ENCODE measurements at places on chromosomes 2 and 18.

DNA sequence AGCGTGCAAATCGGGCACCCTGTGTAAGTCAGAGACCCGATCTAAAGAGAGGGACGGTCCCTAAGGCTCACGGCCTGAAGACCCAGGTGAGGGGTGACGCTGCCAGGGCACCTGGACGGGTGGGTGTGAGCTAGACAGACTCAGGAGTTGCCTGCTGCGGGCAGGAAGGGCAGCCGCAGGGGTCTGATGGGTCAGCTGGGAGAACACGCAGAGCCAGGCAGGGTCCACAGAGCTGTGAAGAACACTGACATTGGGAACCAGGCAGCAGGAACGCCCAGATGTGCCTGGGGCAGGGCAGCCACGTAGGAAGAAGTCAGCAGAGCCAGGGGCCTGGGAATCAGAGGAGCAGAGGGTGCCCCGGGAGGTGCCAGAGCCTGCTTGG, 25.9 kb downstream of the HDAC4 start:
- DNase-seq, result no peak

DNA sequence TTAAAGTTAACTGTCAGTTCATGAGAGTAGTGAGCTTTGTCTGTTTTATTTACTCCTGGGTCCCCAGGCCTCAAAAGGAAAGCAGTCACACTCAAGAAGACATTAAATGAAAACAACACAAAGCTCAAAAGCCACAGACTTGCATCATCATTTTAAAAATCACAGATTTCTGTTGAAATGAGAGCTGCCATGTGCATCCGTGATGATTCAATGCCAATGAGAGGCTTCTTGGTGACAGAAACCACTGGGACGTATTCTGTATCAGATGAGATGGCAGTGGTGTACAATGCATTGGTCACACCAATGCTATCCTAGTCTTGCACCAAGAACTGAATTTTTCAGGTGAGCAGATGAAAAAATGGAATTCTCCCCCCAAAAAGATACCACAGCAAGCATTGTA, 204.8 kb downstream of the ANAPC1 start:
- DNase-seq, result no peak

DNA sequence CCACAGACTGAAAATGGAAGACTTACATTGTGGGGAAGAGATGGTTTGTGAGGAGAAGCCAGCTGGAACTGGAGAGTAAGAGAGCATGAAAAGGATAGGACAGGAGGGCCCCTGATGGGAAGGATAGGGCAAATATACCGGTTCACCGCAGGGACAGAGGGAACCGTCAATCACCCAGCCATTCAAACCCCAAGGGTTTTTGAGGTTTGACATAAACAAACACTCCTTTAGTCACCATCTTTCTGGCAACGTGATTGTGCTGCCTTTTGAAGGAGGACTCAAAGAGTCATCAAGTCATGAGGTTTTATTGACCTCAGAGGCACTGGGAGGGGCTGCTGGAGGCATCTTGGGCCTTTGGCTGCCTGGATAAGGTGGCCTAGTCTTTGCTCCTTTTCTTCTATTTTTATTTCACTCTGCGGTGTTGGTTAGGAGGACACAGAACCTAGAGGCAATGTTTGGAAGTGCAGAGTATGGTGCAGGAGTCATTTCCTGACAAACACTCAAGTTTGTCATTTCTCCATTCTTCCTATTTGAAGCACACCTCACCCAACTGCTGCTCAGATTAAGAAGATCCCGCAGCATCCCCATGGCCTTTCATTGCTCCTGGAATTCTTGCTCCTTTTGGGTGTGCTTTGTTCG, 487.3 kb upstream of the SPRED2 start:
- DNase-seq, result no peak

GRCh38 chr2:182585001-182585400, 131.1 kb upstream of the DNAJC10 start:
- no peak for DNase-seq

- peak; percentile 36 for DNase-seq
Observed at GRCh38 chr2:155633887-155634570, 698.5 kb downstream of the NR4A2 start.

DNA sequence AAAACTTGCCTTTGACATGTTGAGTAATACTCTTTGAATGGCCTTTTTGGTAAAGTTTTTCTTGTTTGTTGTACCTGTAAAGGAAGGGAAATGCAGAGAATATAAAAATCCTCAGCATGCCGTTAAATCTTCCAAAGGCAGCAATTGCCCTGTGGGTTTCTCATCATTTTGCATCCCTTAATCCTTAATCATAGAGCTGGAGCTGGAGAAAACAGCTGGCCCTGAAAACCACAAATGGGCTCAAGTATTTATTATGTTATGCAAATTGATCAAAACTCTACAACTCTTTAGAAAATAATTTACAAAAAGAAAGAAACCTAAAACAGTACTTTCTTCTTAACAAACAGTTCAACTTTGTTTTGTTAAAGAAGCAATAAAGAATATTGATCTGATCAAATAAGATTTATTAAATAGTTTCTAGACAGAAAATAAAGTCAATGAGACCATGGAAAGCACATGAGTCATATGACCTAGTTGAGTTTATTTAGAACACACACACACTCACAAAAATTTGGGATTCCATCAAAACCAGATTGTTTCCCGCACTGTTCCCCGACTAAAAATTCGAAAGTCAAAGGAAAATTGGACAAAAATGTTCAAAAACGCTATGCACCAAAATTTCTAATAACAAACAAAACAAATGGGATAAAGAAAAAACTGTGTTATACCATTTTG, 309.0 kb downstream of the GULP1 start:
- DNase-seq, result no peak

DNA sequence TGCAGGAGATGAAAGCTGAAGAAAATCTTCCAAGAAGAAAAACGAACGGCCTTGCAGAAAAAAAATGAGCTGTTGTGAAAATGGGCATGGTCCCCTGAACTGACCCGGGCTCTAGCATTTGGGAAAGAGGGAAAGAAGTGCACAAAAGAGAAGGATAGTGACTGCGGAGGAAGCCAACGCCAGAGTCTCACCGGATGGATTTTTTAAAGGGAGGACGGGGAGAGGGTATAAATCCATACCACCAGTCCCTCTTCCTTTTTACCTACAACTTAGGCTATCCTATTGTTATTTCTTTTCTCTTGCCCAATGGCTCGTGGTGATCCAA, 601 bp downstream of the WDR35 start:
- no peak for DNase-seq

DNA sequence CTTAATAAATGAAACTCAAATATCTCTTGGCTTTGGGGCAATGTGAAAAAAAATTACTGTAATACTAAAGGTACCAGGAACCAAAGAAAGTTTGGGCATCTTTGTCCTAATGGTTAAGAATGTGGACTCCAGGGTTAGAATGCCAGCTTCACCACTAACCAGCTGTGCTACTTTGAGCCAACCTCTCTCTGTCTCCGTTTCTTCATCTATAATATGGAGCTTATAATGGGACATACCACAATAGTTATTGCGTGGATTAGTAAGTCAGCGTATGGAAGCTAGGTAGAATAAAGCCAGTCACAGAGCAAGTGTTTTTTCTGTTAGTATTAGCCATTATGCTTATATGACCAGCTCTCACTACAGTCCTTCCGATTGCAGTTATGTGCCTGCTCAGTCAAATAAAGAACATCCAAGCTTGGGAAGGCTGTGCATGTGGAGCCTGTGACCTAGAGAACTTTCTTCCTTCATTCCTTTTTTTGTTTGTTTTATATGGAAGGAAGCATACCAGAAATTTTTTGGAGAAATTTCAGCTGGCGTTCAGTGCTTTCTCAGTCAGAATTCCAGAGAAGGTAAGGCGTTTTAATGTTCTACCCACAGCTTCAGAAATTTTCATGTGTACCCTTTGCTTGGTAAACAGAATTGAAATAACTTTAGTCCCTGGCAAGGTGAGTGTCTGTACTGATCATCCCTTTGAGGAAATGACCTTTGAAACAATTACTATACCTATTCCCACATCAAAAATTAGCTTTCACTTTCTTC, 114.0 kb upstream of the RND3 start:
- DNase-seq, result no peak

GRCh38 chr2:194363295-194363694, 1293.7 kb upstream of the SLC39A10 start:
- no peak for DNase-seq

- no peak for DNase-seq
Observed at GRCh38 chr2:24985511-24985910, 13.8 kb upstream of the DNAJC27 start.

- no peak for DNase-seq
Observed at GRCh38 chr2:239262484-239263230, 138.2 kb downstream of the HDAC4 start.

GRCh38 chr2:73228631-73229030, 4.4 kb downstream of the PRADC1 start:
- DNase-seq, result no peak

DNA sequence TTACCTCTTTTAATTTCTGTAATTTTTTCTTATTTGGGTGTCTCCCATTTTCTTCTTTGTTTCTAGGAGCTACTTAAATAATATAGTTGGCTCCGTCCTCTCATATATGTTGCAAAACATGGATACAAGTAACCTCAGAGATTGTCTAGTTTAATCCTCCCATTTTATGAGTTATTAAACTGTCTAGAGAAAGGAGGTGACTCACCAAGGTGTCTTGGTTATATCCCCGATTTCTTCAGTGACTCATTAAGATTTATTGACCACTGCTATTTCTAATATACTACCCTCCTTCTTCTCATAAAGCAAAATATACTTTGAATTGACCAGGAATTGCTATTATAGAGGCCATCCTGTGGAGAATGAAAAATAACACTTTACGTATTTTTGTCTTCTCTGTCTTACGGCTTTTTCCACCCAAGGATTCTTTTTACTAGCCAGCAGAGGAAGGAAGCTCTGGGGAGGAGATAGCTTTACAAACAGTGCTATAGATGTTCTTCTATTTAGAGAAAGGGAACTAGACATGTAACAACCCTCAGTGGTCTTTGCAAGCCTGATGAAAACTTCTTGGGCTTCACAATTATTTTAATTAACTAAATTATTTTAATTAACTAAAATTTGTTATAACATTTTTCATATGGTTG, 300.4 kb upstream of the TNP1 start:
- no peak for DNase-seq

- DNase-seq, result no peak
Observed at GRCh38 chr2:205640716-205641115, 41.6 kb upstream of the NRP2 start.

- no peak for DNase-seq
Observed at GRCh38 chr2:113679457-113679856, 52.4 kb downstream of the RABL2A start.

DNA sequence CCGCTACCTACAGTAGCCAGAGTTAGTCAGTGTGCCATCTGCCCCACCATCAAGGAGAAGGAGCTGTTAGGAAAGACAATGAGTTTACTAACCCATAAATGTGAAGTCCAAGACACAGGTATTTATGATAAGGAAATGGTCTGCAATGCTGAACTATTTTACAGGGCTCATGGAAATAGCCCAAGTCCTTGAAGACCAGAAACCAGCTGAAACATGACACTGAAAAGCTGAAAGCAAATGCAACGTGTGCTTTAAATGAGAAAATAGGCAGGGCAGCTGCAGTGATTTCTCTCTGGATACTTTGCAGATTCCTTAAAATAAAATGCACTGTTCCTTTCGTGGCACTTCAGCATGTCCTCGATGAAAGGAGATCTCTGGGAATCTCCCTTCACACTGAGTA, 256.4 kb upstream of the TCF4 start:
- DNase-seq, result no peak

DNA sequence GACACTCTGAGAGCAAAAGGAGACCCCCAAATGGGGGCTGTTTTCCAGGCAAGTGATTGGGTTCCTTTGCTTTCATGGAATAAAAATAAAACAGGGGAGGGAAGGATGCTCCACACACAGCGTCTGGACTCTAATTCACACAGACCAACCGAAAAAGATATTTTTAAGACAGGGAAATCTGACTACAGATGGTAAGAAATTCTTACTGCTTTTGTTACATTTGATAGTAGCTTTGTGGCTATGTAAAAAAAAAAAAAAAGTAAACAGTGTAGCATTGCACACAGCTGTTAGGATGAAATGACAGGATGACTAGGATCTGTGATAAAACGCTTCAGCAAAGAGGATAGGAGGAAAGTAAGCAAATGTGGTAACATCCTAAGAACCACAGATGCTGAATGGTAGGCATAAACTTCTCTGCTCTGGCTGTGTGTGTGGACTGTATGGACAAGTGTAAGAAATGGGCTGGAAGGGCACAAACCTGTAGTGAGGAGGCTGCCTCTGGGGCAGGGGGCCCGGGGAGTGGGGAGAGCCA, 207.6 kb downstream of the ANAPC1 start:
- no peak for DNase-seq

GRCh38 chr2:144514616-144515091, 5.3 kb downstream of the ZEB2 start:
- DNase-seq, result peak; percentile 74

- no peak for DNase-seq
Observed at GRCh38 chr2:70126413-70126812, 39.1 kb downstream of the PCBP1 start.

DNA sequence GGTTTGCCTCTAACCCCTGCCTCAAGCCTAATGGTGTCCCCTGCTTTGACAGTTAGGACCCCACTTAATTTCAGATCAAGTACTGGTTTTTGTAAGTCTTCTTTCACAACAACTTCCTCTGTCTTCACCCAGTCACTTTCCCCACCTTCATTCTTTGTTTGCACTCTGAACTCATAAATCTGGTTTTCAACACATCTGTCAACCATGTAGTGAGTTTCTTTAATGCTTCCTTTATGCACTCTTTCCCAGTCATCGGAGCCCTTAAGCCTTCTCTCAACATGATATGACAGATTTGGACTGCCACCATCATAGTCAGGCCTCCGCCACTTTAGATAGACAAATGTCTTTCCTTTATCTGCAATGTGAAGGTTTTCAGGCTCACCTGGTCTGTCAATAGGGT, 109.1 kb downstream of the PLEKHA3 start:
- DNase-seq, result no peak

DNA sequence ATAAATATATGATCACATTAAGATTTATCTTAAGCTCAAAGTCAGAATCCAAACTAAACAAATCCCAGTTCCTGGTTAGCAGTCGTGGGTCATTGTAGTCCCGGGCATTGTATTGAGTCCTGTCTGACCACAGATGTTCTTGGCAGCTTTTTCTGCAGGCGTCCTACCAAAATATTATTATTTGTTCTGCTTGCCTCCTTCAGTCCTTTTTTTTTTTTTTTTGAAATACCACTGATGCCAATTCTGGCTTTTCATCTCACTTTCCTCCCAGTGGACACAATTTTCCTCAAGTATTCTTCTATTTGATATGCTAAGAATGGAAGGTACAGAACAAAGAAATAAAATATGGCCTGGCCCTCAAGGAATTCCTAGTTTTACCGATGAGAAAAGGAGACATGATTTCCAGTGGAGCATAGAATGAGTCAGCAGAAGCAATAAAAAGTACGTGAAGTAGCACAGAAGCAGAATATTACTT, 151.6 kb downstream of the CSRNP3 start:
- DNase-seq, result no peak

DNA sequence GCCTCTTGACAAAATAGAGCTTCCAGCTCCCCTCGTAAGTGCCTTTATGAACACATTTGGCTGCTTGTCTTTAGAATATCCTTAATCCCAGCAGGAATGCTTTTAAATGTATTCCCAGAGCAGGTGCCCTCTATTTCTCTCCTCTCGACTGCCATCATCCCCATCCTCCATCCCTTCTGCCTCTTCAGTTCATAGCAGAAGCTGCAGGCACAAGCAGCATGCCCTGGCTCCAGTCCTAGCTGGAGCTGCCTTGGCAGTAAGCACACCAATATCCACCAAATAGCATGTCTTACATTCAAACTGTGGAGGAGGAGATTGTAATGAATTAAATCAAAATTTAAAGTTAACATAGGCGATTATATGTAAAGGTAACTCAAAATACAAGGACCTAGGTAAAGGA, 891.3 kb upstream of the SLC39A10 start:
- DNase-seq, result peak; percentile 19
